ENCODE measurements at places on chromosomes 6 and 20.
A peak's percentile ranks its signal among the peaks of the same experiment; 100 is the strongest.

DNA sequence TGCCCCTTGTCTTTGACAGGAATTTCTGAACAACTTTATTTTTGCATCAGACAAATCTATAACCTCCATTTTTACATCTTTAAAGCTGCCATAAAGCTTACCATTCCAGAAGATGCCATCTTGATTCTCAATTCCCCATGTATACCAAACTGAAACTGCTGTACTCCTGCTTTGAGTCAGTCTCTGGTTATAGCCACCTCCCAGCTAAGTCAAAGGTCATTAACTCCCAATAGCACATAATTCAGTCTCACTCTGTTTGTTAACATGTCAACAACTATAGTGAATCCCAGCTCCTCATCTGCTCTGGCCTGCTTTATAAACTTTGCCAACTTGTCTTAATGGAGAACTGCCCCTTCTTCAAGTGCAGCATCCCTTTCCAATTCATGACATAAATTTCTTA is 343.6 kb downstream of the FRK start:
- no peak for DNase-seq

DNA sequence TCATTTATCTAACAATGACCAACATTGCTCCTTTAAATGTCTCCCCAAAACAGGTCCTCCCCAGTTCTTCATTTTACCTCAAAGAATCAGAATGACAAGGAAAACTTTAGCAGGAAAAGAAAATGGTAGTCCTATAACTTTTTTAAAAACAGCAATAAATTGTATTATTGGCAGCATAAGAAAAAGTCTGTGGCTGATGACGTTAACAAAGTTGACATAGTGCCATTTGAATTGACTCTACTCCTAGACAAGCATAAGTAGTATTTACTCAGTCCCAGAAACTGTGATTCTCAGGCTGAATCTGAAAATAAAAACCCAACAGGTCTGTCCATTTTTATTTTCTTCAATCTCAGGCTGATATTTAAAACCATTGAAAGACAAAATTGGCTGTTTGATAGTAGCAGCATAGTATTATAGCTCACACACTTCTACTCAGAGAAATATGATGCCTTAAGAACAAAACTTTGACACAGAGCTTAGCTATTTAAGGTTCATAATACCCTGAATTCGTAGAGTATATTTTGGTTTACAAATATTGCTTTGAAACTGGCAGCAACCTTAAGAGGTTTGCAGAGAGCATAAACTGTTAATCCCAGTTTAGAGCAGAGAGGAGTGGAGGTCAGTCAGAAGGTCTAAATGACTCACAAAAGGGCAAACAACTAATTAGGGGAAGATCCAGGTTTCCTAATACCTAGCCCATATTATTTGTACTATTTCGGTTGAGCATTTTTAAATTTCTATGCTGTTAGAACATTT is 35.0 kb upstream of the TENT5A start:
- DNase-seq: no peak

- peak; percentile 63 for DNase-seq
Measured at GRCh38 chr6:129567374-129567773, 142.6 kb downstream of the ARHGAP18 start.

GRCh38 chr6:107965746-107966145 is 7.7 kb upstream of the SEC63 start:
- DNase-seq: no peak

DNA sequence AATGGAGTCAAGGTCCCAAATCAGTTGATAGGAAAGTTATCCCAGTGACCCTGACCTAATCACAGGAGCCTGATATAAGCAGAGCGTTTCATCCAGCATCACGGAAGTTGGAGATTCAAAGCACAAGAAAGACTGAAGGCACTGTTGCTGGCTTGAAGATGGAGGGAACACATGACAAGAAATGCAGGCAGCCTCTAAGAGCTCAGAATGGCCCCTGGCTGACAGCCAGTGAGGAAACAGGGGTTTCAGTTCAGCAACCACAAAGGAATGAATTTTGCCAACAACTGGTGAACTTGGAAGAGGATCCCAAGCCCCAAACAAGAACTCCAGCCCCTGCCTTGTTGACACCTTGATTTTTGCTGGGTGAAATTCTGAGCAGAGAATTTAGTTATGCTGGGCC is 778.5 kb downstream of the MAFB start:
- DNase-seq: no peak

DNA sequence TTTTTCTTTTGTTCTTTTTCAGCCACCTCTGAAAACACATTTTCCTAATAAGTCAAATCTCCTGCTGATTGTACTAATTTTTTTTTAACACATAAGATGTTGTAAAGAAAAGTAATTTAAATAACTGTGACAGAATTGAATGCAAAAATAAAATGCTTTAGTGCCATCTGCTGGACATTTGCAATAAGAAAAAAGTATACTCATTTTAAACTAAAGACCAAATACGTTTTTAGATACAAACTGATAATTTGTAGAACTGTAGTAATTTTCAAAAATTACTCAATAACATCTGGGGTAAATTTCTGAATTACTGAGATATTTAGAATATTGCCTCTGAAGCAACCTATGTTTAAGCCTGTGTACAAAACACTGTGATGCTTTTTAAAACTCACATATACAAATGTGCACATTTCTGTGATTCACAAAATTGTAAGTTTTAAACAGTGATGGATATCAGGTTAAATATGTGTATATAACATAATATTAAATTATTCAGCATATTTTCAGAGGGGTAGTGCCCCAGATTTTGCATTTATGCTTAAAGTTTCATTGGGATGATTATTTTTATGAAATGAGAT is 198.7 kb downstream of the RIMS1 start:
- no peak for DNase-seq

DNA sequence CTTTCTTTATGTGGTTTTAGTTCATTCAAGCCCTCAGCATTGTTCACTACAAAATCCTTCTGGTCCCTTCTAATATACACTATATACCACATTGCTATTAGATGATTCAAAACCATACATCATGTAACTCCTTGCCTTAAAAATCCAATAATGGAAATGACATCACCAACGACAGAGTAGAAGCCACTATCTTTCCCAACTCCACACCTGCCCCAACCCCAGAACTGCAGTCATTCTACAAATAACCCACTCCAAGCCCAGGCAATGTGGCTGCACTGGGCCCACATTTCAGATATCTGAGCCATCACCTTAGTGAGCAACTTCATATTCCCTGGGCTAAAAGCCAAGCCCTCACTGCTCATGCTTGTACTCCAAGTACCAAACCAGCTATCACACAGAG is 22.6 kb upstream of the RUNX2 start:
- no peak for DNase-seq

DNA sequence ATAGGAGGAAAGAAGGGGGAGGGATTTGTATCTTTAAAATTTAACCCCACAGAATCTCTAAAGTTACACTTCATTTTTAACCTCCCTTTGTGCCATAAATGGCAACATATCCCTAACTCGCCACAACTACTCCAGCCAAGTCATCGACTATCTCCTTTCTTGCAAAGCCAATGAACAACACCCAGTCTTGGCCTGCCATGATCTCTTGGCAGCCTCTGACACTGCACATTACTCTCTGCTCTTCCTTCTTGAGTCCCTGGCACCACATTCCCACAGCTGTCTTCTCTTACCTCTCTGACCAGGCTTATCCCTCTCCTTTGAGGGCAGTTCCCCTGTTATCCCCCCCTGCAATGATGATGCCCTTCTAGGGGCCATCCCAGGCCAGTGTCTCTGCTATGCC is 42.5 kb downstream of the MBOAT1 start:
- DNase-seq: no peak

DNA sequence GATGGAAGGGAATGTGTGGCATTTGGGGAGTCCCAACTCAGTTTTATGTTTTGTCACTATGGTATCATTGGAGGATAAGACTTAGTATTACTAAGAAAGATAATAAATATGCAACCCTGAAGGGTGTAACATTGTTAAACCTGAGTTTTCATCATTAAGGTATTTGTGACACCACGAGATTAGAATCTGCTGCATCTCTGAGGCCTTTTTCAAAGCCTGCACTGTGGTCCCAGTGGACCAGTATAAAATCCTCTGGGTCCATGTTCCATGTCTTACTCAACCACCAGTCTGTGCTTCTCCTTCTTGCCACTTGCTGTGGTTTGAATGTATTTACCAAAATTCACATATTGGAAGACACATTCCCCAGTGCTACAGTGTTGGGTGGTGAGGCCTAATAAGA is 130.6 kb downstream of the TBX18 start:
- DNase-seq: no peak

DNA sequence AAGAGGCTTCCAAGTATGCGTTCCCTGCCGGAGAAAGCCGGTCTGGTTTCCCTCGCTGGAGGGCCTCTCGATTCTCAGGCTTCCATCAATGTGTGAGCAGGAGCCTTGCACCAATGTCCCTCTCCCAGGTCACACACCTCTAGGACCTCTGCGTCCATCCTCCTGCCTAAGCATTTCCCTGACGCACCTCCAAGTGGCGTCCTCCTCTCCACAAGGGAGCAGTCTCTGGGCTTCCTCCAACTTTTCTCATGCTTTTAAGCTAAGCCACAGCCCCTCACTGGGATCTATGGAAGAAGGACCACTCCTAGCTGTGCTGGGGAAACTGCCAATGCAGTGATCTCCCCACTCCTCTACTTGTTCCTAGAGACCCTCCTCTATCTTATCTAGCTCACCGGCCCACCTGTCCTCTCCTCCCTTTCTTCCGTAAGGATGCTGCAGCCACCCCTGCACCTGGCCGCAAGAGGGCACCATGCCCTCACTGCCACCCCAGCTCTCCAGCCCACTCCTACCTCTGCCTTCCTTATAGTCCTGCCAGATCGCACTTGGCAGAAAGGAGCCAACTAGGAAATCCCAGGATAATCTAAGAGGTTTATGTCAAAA is 258.7 kb downstream of the LRFN2 start:
- peak; percentile 89 for DNase-seq

DNA sequence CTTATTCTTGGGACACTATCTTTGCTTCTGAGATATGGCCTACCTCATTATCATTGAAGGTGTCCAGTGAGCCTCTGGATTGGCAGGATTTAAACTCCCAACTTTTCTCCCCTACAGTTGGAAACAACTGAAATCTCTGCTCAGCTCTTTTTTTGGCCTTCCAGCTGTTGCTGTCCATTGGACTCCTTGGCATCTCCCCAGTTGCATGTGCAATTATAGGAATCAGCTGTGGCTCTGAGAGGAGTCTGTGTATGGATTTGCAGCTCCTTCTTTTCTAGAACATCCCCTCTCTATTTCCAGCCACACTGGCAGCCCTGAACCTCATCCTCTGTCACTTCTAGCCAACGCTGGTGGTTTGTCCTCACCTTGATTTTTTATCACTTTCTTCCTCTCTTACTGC is 21.2 kb downstream of the RAB22A start:
- DNase-seq: no peak

DNA sequence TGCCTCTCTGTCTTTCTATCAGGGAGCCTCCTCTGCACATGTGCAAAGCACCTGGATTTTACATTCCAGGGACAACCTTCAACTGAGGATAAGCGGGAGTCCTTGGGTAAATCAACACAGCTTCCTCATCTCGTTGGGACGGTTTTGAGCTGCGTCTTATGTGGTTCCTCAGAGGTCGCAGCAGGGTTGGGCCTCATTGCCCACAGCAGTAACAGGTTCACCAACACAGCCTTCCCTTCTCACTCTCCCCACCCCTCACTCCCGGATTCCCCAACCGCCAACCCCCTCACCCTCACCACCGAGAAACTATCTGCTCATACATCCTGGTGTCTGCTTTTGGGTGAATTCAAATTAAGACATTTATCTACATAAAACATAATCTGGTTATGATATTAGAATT is 155.8 kb upstream of the GGTLC1 start:
- DNase-seq: no peak

- DNase-seq: no peak
Measured at GRCh38 chr6:41430875-41431274, 95.5 kb downstream of the NCR2 start.

GRCh38 chr6:49546331-49546730 is 4.1 kb upstream of the C6orf141 start:
- no peak for DNase-seq

DNA sequence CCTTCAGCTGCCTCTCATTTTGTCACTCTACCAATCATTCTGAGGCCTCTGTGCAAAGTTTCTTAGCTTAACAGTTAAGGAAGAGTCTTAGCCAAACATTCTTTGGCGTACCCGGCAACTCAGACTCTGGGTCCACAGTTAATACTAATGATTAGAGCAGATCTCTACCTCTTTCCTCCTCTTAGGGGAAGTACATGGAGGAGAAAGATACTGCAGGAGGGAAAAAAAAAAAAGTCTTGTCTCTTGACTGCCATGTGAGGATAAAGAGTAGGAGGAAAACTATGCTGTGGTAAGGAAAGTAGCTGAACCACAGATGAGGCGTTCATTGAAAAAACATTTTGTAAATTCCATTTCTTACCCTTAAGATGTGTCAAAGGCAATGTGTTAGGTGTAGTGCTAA is 44.0 kb upstream of the MARCKS start:
- no peak for DNase-seq

- DNase-seq: peak; percentile 28
Measured at GRCh38 chr6:28251661-28252008, 434 bp downstream of the ZKSCAN4 start.

GRCh38 chr6:4603291-4603690 is 172.9 kb upstream of the CDYL start:
- no peak for DNase-seq

- no peak for DNase-seq
Measured at GRCh38 chr6:41042226-41043055, at the start of gene TSPO2. Gene TSPO2, plus strand, starts transcription at chr6:41042467. Its CDS starts 519 bp downstream, at chr6:41042986.

DNA sequence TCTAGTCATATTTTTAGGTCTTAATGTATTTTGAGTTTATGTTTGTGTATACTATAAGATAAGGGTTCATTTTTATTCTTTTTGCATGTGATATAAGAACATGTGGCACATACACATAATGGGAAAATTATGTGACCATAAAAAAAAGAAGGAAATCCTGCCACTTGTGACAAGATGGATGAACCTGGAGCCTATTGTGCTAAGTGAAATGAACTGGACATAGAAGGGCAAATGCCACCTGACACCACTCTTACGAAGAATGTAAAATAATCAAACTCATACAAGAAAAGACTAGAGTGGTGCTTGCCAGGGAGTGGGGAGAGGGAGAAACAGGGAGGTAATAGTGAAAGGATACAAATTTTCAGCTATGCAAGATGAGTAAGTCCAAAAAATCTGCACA is 126.1 kb downstream of the PLEKHG1 start:
- no peak for DNase-seq

DNA sequence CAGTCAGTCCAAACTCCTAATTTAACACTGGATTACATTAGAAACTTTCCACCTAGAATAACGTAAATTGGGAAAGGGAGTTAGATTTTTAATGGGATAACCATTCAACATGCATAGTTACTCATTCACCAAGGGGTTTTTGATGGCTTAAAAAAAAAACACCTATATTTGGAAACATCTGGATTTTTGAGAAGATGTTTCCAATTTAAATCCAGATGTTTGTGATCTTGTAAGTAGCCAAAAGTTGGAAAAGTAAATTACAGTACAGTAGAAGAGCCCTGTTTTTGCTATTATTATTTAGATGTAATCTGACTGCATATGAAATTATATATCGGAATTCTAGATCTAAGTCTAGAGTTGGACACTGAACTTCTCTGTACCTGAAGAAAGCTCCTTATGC is 478.2 kb downstream of the CD83 start:
- DNase-seq: no peak

Data from H9 (cell line).